ENCODE measurements at places on chromosomes 5 and 9. TPM values are rescaled to one million over a fixed set of nuclear protein-coding genes. Genes with fewer than 3 reads are reported as not detected.

The MARCOL gene
- total RNA-seq: not detected

The EPB41L4B gene
- 6.9 TPM for total RNA-seq

The C1QTNF2 gene
- total RNA-seq: not detected

The ADAMTS6 gene
- 2.8 TPM for total RNA-seq

The SPZ1 gene
- total RNA-seq: not detected

The NUP214 gene
- 56.7 TPM for total RNA-seq

The SV2C gene
- total RNA-seq: not detected

The PDZD2 gene
- 2.9 TPM for total RNA-seq

The DND1 gene
- 0.28 TPM for total RNA-seq

DNA sequence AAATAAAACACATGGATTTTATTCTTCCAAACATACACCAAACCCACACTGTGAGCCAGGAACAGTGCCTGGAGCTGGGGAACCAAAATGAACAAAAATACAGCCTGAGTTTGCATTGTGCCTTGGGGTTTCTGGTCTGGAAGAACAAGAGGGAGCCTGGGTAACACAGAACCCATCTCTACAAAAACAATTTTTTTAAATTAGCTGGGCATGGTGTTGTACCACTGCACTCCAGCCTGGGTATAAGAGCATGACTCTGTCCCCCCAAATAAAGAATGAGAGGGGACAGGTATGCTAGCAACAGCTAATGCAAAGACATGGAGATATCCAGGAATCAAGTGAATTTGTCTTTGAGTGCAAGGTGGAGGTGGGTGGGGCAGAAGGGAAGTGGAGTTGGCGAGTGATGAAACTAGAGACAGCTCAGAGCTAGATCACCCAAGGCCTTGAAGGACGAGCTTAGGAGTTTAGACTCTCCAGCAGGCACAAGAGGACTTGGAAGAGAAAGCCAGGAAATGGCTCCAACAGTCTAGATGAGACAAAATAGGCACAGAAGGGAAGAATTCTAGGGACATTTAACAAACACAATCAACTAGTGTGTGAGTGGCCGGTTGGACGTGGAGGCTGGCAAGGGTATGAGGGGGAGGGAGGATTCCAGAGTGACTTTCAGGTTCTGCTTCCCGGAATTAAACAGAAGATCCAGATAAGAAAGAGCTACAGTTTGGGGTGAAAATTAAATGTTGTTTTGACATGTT, 47.4 kb downstream of the FNBP1 start:
- no peak for DNase-seq
- H3K36me3 ChIP-seq: peaks cover 9% of the 10 kb centered on the region
- no peak overlapping the region for H3K27ac ChIP-seq
- no peaks in the 10 kb centered on the region for H3K4me1 ChIP-seq
- H3K4me3 ChIP-seq: no peak overlapping the region

DNA sequence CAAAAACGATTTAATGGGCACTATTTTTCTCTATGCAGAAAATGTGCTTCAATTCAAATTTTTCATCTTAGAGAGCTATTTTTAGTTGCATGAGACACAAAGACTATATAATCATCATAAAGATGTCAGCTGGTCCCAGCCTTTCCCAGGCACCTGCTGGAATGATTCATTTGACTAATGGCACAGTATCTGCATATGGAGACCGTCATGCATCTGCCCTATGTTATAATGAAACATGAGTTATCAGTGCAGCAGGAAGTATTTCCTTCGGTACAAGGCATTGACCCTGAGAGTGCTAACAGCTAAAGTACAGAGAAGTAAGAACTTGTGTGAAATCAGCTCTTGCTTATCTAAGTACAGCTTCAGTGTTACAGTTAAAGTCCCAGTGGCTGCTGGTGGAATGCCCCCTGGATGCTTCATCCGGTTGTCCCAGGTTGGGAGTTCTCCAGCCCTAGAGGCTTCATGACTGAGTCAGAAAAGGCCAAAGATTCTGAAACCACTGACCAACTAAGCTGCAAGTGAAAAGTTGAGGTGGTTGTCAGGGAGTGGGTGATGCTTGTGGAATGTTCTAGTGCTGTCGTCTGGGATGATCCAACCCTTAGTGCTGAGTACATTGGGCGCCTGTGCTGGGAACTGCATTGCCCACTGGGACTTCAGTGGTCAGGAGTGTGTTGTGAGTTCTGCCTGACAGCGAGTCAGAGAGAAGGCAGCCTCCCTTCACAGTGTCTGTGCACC, 57.2 kb downstream of the MTRR start:
- H3K27ac ChIP-seq: no peak overlapping the region
- DNase-seq: no peak
- no peak overlapping the region for H3K4me3 ChIP-seq
- H3K4me1 ChIP-seq: no peaks in the 10 kb centered on the region
- H3K27me3 ChIP-seq: no peaks in the 10 kb centered on the region
- no peaks in the 10 kb centered on the region for H3K36me3 ChIP-seq

GRCh38 chr5:150283904-150284303, 5.7 kb downstream of the CAMK2A start:
- no peaks in the 10 kb centered on the region for H3K4me1 ChIP-seq
- peaks cover 6% of the 10 kb centered on the region for H3K27me3 ChIP-seq

DNA sequence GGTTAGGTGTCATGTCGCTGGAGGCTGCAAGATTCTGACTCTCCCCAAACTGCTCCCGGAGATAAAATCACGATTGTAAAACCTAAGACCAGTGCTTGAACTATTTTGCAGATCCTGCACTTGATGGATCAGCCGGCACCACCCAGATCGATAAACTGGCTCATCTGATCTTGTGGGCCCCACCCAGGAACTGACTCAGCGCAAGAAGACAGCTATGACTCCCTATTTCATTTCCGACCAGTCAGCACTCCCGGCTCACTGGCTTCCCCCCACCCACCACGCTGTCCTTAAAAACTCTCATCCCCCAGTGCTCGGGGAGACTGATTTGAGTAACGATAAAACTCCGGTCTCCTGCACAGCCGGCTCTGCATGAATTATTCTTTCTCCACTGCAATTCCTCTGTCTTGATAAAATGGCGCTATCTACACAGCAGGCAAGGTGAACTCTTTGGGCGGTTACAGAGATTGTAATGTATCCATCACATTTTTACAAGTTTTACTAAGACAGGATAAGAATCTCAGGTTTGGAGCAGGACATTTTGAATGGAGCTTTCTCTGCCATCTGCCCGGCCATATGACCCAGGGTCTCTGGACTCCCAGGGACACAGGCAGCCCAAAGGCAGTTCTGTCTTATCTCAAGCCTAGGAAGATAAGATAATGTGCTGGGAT, 10.6 kb upstream of the PPP1R26 start:
- no peak for DNase-seq
- no peaks in the 10 kb centered on the region for H3K27me3 ChIP-seq
- no peak overlapping the region for H3K27ac ChIP-seq
- H3K4me3 ChIP-seq: peak overlapping the region; percentile 25
- peaks cover 11% of the 10 kb centered on the region for H3K4me1 ChIP-seq

- no peak overlapping the region for H3K4me3 ChIP-seq
- no peak overlapping the region for H3K27ac ChIP-seq
- no peak for DNase-seq
These were observed 246.3 kb upstream of the MAP3K1 start for GRCh38 chr5:56569076-56569475.

DNA sequence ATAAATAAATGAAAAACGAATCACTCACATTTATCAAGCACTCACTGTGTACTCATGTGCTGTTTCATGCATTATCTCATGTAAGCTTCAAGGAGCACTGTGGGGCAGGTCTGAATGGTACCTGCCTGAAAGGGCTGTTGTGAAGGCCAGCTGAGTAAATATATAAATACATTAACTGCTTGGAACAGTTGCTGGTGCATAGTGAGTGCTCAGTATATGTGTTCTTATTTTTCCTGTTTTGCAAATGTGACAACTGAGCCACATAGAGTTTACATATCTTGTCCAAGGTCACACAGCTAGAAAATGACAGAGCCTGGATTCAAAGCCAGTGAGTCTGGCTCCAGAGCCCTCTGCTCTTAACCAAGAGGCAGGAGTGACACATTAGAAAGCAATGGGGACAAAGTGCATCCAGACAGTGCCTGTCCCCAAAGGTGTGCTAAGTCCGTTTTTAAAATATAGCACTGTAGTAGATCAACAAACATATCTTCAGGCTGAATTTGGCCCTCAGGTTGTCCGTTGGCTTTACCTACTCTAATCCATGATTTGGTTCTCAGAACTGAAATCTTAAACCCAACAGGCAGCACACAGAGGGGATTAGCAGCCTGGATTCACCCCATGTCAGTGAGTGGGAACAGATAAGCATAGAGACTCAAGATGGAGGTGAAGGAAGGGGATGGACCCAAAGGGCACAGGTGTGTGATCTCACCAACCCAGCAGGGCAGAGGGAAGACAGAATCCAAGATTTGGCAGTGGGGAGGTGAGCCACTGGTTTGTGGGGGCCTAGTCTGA, 70.8 kb downstream of the WWC1 start:
- peaks cover 30% of the 10 kb centered on the region for H3K4me1 ChIP-seq
- no peak overlapping the region for H3K4me3 ChIP-seq
- no peak overlapping the region for H3K27ac ChIP-seq

GRCh38 chr5:128213340-128213739, 129.8 kb downstream of the SLC12A2 start:
- no peaks in the 10 kb centered on the region for H3K36me3 ChIP-seq
- no peaks in the 10 kb centered on the region for H3K4me1 ChIP-seq
- no peak overlapping the region for H3K4me3 ChIP-seq
- peak; percentile 83 for DNase-seq

DNA sequence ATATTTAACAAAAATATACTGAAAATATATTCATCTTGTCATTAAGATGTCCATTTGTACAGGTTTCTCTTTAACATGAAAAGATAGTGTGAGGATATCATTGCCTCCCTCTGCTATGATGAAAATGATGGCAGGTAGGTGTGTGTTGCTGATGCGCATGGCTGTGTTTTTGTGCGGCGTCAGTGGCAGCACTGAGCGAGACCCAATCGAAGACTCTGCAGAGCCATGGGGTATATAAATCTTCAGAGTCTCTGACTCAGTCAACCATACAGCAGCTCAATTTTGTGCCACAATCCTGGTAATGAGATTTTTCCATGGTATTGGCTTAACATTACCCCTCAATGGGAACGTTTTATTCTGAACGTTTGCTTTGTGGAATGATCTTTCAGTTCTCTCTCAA, 153.5 kb upstream of the IQGAP2 start:
- H3K36me3 ChIP-seq: no peaks in the 10 kb centered on the region
- H3K4me1 ChIP-seq: no peaks in the 10 kb centered on the region
- H3K27ac ChIP-seq: no peak overlapping the region
- no peak for DNase-seq
- H3K4me3 ChIP-seq: no peak overlapping the region

- H3K27ac ChIP-seq: no peak overlapping the region
- H3K4me1 ChIP-seq: peaks cover 27% of the 10 kb centered on the region
- H3K27me3 ChIP-seq: no peaks in the 10 kb centered on the region
These were observed 141.1 kb upstream of the TARS1 start for GRCh38 chr5:33299621-33300208.

DNA sequence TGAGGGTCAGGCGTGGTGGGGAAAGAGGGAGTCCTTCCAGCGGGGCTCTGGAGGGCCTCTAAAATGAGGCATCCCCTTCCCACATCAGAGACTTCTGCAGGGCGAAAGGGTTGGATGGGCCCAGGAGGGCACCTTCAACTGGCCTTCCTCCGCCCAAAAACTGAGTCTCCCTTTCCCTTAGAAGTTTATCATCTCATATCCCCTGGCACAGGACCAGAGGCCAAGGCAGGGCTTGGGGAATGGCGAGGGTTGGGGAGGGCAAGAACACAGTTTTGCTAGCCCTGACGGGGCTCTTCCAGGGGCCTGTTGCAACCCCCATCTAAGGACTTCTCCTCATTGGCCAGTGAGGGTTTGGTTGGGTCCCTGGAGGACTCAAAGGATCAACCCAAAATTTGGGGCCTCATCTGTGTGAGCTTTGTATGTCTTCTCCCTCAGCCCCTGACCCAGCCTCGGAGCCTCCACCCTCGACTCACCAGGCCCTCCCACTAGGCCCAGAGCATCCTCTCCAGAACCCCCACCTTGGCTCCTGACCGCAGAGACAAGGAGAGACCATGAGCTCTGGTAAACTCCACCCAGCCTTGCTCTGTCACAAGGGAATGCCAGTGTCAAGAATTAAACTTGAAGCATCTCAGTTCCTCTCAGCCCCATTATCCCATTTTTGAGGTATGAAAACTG, 24.1 kb downstream of the AQP7 start:
- no peak for DNase-seq
- H3K36me3 ChIP-seq: no peaks in the 10 kb centered on the region
- H3K27ac ChIP-seq: no peak overlapping the region

- no peaks in the 10 kb centered on the region for H3K36me3 ChIP-seq
- no peak overlapping the region for H3K4me3 ChIP-seq
- no peaks in the 10 kb centered on the region for H3K27me3 ChIP-seq
- H3K4me1 ChIP-seq: no peaks in the 10 kb centered on the region
- H3K27ac ChIP-seq: no peak overlapping the region
These were observed 47.4 kb upstream of the BARX1 start for GRCh38 chr9:94002316-94003140.

DNA sequence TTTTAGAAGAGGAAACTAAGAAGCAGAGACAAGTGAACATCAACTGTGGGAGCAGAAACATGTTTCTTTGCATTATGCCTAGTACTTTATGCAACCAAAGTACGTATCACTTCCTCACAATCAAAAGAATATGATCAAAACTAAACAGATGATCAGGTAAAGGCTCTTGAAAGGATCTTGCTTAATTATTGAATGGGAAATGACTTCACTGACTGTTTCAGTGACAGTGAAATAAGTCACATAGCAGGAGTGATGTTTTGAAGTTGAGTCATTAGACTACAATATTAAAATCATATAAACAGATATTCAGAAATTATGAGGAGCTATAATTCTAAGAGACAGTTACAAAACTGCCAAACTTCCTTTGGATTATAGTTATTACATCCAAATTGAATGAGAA, 527.3 kb downstream of the MTRR start:
- no peak overlapping the region for H3K4me3 ChIP-seq
- no peaks in the 10 kb centered on the region for H3K27me3 ChIP-seq
- no peak for DNase-seq
- H3K27ac ChIP-seq: no peak overlapping the region

GRCh38 chr5:169095410-169095960, 205.5 kb downstream of the SLIT3 start:
- no peak overlapping the region for H3K27ac ChIP-seq
- peaks cover 6% of the 10 kb centered on the region for H3K27me3 ChIP-seq
- no peak for DNase-seq
- H3K4me1 ChIP-seq: no peaks in the 10 kb centered on the region
- H3K4me3 ChIP-seq: no peak overlapping the region

DNA sequence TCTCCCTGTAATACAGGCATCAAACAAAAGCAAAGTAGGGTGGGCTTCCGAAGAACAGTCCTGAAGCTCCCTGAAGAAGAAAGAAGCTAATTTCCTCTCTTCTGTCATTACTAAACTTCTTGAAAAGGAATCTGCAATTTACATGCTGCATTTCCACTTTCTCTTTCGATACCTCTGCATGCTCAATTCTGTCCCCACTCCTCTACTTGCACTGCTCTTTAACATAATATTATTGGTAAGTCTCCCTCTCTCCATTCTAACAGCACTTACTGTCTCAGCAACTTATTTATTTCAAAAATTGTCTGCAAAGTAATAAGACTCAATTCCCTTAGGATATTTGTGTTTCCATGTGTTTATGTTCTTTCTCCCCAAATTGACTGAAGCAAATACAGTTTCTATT, 3.9 kb upstream of the PLPP1 start:
- no peaks in the 10 kb centered on the region for H3K27me3 ChIP-seq
- no peak overlapping the region for H3K27ac ChIP-seq
- no peaks in the 10 kb centered on the region for H3K36me3 ChIP-seq
